Spinal cord (tissue), 10 donors: ENCODE measurements at places on chromosomes 12 and 14. TPM values are rescaled to one million over a fixed set of nuclear protein-coding genes. Genes with fewer than 3 reads are reported as not detected.

The ANO2 gene
- 7.5 TPM for polyA plus RNA-seq

The P2RX2 gene
- polyA plus RNA-seq = 0.38 TPM

The SLC39A5 gene
- 1.9 TPM for polyA plus RNA-seq

The TCL1A gene
- polyA plus RNA-seq = 0.95 TPM

The CACNA1C gene
- 18.4 TPM for polyA plus RNA-seq

The ARMH4 gene
- 26.3 TPM for polyA plus RNA-seq

The WSCD2 gene
- polyA plus RNA-seq = 12.0 TPM
